ENCODE measurements at places on chromosomes 1 and 21. TPM values are rescaled to one million over a fixed set of nuclear protein-coding genes. Genes with fewer than 3 reads are reported as not detected.
A peak's percentile ranks its signal among the peaks of the same experiment; 100 is the strongest.

DNA sequence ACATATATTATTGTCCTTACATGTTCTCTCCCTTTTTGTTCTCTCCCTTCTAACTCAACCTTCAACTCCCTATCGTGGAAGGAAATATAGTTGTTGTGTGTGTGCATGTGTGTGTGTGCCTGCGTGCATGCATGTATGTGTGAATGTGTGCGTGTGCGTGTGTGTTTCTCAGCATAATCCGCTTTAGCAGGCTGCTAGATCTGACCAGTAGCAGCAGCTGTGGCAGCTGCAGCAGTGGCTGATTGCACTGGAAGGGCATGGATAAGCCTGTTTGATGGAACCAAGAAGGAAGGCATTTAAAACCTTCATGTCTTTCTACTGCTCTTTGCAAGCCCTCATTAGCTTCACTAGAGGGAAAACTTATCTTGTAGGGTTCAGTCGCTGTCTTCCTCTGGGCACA lies 65.6 kb upstream of the IRF2BP2 start:
- DNase-seq: no peak

DNA sequence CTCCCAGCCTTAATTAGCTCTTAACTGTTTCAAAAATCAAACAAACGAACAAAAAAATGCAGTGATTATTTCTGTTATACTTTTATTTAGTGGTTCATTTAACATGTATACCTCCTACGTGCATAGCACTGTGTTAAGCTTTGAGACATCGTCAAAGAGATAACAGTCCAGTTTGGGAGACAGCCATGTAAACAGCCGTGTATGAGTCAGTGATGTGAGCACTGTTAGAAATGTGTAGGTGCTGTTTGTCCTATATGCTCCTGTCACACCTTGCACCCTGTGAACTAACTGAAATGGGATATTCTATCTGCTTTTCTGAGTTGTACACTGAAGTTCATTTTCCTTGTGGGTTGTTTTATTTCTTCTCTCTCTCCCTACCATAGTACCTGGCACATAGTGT lies 109.7 kb upstream of the CACYBP start:
- DNase-seq: no peak

DNA sequence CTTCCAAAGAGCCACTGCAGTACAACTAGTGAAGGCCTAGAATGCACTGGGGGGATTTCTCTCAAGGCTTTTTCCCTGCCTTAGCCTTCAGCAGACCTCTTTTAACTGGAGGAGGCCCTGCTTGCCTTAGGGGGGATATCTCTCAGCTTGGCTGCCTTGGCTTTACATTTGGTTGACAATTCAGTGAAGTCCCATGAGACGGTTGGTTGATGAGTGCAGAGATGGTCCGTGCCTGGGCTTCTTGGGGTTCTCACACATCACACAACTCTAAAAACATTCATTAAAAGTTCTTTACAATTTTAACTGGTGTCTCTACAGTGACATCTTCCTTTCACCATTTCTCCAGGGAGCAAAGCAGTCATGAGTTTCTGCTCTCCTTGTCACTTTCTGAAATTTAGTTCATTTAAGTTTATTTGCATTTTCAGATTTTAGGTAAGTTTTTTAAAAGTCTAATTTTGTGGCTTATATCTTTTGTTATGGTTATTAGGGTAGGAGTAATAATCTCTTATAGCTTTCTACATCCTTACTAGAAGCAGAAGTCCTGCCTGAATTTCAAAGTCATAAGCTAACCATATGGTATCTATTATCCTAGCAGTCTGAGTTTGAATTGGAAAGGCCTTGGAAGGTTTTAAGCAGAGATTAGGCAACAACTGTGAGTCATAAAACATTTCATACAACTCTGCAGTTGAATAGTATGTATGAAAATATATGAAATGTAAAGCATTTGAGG lies 487.6 kb downstream of the DPYD start:
- DNase-seq: peak; percentile 73

DNA sequence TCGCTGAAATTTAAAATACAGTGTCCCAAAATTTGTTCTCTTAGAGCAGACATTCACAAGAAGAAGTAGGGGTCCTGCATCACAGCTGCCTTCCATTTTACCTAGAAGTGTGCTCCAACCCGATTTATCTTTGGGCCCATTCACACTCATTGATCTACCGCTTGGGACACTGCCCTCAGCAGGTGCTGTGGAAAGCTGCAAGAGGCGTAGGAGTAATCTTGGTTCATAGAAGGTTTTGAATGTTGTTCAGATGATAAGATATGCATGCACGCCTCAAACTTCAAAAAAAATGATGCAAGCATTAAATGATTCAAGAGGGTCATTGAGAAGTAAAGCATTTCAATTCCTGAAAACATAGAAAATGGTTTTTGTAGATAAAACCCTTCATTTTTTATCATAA lies 18.6 kb upstream of the C1orf105 start:
- DNase-seq: no peak

DNA sequence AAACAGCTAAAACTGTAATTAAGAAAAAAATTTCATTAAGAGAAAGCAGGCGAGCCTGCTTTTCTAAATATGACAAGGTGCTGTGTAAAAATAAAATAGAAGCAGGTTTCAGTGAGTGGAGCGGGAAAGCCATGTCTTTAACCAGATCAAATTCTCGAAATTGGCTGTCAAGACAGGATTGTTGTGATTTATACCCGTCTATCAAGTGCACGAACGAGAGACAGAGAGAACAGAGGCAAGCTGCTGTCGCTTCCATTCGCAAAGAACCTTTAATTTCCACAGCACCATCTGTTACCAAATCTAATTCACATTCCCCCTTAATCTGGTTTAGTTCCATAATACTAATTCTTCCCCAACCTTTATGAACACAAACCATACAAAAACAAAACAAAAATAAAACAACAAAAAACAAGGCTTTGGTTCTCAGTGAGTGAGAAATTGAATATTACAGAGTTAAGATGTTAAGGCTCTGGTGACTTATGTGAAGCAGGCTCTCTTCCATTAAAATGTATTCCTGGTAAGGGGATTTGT lies 35.0 kb downstream of the ESRRG start:
- no peak for DNase-seq

DNA sequence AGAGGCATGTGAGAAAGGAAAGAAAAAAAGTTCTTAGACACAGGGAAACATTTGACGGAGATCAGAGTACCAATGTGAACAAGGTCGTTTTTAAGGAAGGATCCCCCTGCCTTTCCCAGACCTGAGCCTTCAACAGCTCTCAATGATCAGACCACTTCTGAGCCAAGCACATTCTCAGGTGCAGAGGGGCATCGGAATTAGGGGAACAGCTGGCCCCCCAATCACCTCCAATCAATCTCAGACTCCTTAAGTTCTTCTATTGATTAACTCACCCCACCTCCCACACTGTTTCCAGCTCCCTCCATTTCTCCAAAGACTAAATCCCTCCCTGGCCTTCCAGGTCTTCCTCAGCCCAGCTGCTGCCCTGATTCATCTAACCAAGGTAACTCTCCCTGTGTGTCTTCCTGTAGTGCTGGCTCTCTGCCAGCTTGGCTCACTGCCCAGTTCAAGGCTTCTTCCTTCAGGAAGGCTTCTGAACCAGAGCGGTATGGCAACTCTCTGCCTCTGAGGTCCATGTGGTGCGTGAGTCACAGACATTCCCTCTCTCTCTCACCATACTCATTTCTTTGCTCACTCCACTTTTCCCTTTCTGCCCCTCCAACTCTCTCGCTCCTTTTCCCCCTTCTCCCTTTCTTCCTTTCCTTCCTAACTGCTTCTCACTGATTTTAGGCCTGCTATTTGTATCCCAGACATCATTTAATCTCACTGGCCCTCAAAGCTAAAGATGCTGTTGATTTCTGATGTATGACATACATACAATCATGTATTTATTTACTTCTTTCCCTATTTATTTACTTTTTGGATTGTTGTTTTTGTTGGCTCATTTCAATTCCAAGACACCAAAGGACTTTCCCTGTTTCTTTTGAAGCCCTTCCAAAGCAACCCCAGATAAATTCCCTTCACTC lies 18.1 kb downstream of the CFAP45 start:
- DNase-seq: peak; percentile 85

DNA sequence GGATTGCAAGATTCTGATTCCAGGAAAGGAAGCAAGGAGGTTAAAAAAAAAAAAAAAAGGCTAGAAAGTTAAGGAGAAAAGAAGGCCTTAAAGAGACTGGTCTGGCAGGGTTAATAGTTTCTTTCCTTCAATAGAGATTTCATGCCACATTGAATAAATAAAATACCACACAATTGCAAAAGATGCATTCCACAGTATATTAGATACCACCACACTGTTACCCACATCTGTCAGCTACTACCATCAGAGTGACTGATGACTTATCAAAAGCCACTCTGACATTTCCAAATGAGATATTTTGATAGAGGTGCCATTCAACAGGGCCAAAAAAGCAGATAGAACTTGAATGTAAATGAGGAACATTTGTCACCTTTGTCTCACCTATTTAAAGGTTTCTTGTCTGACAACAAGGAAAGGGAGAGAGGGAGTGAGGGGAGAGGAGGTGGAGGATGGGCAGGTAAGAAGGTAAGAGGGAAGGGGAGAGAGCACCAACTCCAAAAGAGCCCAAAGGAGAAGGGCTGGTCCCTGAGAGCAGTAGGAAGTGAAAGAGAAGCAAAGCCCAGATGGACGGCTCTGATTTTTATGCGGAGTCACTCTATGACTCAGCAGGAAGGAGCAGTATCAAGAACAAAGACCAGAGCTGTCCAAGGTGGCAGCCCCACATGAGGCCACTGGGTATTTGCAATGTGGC lies 38.3 kb downstream of the LRRN2 start:
- DNase-seq: peak; percentile 91

DNA sequence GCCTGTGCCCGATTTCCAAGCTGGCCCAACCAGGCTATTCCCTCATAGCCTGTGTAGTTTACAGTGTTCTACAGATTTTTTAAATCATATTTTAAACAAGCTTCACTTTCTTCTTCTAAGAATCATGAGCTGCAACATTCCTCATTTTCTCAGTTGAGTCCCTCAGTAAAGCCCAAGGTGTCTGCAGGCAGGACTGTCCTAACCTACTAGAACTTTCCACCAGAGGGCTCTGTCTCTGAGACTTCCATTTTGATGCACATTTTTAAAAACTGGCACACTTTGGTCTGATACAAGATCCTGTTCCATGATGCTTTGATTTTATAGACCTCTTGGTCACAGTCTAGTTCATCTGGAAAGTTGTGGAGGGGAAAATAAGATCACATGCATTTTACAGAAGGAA lies 21.6 kb upstream of the SLAMF6 start:
- DNase-seq: peak; percentile 44

DNA sequence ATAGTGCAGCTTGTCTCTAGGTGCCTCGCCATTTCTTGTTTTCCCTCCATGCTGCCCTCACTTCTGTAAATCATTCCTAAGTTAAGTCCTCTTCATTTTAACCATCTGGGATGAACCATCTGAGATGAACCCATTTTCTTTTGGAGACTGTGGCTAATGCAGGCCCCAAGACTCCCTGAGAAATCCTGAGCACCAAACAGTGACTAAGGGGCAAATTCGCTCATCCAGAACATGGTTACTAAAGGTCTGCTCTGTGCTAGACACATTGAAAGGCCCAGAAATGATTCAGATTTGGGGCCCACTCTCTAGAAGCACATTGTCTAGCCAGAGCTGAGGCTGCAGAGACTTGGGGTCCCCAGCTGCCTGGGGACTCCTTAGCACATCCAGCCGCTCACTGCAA lies 151.9 kb upstream of the CTTNBP2NL start:
- no peak for DNase-seq

Gene LRRC38
- total RNA-seq: not detected

Gene OR4F16
- 0.29 TPM for total RNA-seq

Gene BACH1
- 189 TPM for total RNA-seq

Gene NTMT2
- not detected for total RNA-seq

Gene ACTN2
- not detected for total RNA-seq

Gene SRSF10
- 80.7 TPM for total RNA-seq

Gene SUCO
- 41.3 TPM for total RNA-seq

Gene HENMT1
- 5.3 TPM for total RNA-seq

Gene LCE3E
- total RNA-seq: not detected

Gene MPL
- not detected for total RNA-seq
